ENCODE measurements at places on chromosomes 16 and 17. TPM values are rescaled to one million over a fixed set of nuclear protein-coding genes. Genes with fewer than 3 reads are reported as not detected.

Gene OTOP3
- not detected for total RNA-seq

Gene YBX2
- total RNA-seq, result 1.4 TPM

Gene TBC1D28
- total RNA-seq, result not detected

Gene APRT
- total RNA-seq, result 40.8 TPM

Gene FAM20A
- 4.2 TPM for total RNA-seq

Gene SLX4
- total RNA-seq, result 1.6 TPM

Gene TP53TG3
- not detected for total RNA-seq

Gene FOXL1
- 1.3 TPM for total RNA-seq

Gene IGF2BP1
- total RNA-seq, result not detected

Gene MPO
- 0.06 TPM for total RNA-seq
